ENCODE measurements at places on chromosomes 1 and 21. TPM values are rescaled to one million over a fixed set of nuclear protein-coding genes. Genes with fewer than 3 reads are reported as not detected.

GBP6 gene
- 1.8 TPM for polyA plus RNA-seq

DENND2C gene
- 2.9 TPM for polyA plus RNA-seq

RPE65 gene
- polyA plus RNA-seq: 0.16 TPM

RNU1-3 gene
- polyA plus RNA-seq: not detected

CD5L gene
- 6.8 TPM for polyA plus RNA-seq

VCAM1 gene
- 22.8 TPM for polyA plus RNA-seq

FCGR2B gene
- polyA plus RNA-seq: 10.9 TPM

LCE6A gene
- polyA plus RNA-seq: 1.1 TPM

CAMK1G gene
- 0.27 TPM for polyA plus RNA-seq

ARTN gene
- polyA plus RNA-seq: 1.5 TPM

All from thymus (tissue), 14 donors.